Kidney (tissue), 22 donors: ENCODE measurements at places on chromosomes 7 and 10.

GRCh38 chr10:63173468-63174232 lies 40.5 kb downstream of the NRBF2 start:
- DNase-seq, result no peak

- no peak for DNase-seq
Observed at GRCh38 chr10:49007129-49007528, 67.5 kb upstream of the LRRC18 start.

- no peak for DNase-seq
Observed at GRCh38 chr7:47516386-47516785, 65.5 kb downstream of the TNS3 start.

DNA sequence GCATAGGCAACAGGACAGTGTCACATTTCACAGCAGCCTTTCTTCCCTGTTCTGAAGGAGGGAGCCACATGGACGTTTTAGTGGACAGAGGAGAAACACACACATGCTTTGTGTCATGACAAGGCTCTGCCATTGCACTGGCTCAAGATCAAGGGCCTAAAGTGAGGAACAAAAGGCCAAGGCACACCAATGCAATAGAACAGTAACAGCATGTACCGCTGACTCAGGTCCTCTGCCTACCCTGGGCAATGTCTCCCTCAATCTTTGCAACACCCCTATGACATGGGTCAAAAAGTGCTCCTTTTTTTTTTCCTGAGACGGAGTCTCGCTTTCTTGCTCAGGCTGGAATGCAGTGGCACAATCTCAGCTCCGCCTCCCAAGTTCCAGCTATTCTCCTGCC lies 57.8 kb upstream of the SDK1 start:
- DNase-seq, result no peak

- no peak for DNase-seq
Observed at GRCh38 chr10:119095640-119096039, 8.3 kb upstream of the DENND10 start.

DNA sequence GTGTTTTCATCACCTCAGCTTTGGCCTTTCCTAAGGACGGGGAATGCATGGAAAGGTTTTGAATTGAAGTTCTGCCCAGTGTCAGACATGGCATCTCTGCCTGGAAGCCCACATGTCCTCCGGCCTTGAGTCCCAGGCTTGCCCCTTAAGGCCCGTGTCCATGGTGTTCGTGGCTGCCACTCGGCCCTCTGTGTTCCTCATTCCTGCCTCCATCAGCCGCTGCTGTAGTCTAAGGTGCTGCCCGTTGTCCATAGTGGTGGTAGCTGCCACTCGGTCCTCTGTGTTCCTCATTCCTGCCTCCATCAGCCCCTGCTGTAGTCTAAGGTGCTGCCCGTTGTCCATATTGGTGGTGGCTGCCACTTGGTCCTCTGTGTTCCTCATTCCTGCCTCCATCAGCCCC lies 180.7 kb upstream of the SHH start:
- DNase-seq, result no peak

- DNase-seq, result no peak
Observed at GRCh38 chr7:135980665-135981180, 3.6 kb upstream of the MTPN start.
